ENCODE measurements at places on chromosomes 5 and 9. TPM values are rescaled to one million over a fixed set of nuclear protein-coding genes. Genes with fewer than 3 reads are reported as not detected.

The AHRR gene
- polyA plus RNA-seq, result 5.4 TPM

The PHYHD1 gene
- 13.2 TPM for polyA plus RNA-seq

The FBXW11 gene
- 7.5 TPM for polyA plus RNA-seq

The PAIP2 gene
- 119 TPM for polyA plus RNA-seq

The ITK gene
- polyA plus RNA-seq, result 5.6 TPM

The STPG3 gene
- polyA plus RNA-seq, result not detected

Measured in spleen (tissue), 13 donors.